Stimulated activated CD4-positive, alpha-beta T cell treated with anti-CD3 and anti-CD28 coated beads, Interleukin-1b, Interleukin-23, amount 100 ng/mL, for 24 hours (primary cell): ENCODE measurements at places on chromosomes 7 and 10.

DNA sequence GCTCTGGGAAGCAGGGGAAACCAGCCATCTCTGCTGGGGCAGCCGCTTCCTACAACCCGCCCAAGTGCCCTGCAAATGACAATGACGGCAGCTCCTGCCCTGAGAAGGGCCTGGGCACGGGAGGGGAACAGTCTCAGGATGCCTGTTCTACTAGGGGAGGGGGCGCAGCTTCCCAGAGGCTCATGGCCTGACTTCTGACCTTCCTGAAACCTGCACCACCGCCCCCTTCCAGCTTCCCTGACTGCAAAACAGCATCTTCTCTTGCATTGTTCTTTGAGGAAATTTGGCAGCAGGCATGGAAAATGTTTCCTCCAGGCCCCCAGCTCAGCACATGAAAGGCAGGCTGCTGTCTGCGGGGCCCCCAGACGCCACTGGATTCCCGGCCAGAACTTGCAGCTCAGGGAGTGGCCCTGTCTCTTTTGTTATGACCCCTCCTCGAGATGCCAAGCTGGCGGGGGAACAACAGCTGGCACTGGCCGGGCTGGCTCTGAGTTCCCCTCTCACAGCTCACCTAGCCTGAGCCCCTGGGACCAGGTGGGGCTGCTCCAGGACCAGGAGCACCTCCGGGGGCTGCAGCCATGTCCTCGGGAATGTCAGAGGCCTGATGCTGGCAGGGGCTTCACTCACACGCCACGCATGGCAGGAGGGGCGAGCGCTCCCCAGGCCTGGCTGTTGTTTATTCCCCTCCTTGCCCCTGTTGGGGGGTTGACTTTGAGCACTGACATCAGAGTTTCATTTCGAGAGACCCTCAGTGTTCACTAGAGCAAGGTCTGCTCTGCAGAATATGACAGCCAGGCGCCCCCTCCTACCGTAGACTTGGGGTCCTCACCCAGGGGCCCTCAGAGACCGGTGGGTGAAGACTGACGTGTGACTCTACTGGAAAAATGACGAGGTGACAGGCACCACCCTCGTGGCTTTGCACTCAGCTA lies 62.7 kb downstream of the CALML3 start:
- DNase-seq, result no peak

- peak; percentile 11 for DNase-seq
Observed at GRCh38 chr10:70132098-70133029, at the start of gene AIFM2. TSS of gene AIFM2 (minus strand) at chr10:70132825. CDS start at chr10:70124084, 8,741 bp downstream.

- DNase-seq, result no peak
Observed at GRCh38 chr10:112989826-112990225, 39.8 kb downstream of the TCF7L2 start.

DNA sequence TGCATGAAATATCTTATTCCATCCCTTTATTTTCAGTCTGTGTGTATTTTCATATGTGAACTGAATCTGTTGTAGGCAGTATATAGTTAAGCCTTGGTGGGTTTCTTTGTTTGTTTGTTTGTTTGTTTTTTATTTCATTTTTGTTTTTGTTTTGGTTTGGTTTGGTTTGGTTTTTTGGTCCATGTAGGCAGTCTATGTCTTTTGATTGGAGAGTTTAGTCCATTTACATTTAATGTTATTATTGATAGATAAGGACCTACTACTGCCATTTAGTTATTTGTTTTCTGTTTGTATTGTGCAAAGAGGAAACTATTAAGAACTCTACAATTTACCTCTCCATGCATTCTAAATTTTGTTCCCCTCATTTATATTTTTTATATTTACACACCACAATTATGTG lies 695.9 kb upstream of the GRM3 start:
- DNase-seq, result no peak

DNA sequence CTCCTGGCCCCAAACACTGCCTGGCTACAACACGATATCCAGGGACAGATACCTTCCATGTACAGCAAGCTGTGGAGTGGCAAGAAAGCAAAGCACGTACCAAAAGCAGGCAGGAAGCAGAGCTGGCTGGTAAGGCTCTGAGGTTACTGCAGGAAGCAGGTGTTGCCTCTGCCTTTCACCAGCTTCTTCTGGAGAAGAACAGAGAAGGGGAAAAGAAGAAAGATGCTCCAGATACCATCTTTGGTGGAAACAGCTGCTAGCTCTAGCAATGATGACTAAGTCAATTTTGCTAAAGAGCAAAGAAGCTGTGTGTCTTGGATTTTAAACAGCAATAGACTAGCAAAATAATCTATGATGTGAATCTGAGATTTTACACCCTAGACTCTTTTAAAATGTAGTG lies 34.9 kb upstream of the PRSS1 start:
- no peak for DNase-seq

- no peak for DNase-seq
Observed at GRCh38 chr7:45244981-45245380, 87.4 kb downstream of the RAMP3 start.

DNA sequence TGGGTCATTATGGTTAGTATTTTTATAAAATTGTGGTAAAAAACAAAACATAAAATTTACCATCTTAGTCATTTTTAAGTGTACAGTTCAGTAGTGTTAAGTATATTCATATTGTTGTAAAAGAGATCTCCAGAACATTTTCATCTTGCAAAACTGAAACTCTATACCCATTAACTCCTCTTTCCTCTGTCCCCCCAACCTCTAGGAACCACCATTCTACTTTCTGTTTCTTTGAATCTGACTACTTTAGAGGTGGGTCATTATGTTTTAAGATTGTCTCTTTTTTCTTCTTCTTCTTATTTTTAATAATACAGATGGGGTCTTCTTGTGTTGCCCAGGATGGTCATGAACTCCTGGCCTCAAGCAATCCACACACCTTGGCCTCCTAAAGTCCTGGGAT lies 84.1 kb downstream of the DOCK4 start:
- DNase-seq, result no peak

- DNase-seq, result no peak
Observed at GRCh38 chr7:27154901-27155815, 1.3 kb downstream of the HOXA7 start.

- DNase-seq, result no peak
Observed at GRCh38 chr10:69316313-69317059, 38.2 kb downstream of the HK1 start.

DNA sequence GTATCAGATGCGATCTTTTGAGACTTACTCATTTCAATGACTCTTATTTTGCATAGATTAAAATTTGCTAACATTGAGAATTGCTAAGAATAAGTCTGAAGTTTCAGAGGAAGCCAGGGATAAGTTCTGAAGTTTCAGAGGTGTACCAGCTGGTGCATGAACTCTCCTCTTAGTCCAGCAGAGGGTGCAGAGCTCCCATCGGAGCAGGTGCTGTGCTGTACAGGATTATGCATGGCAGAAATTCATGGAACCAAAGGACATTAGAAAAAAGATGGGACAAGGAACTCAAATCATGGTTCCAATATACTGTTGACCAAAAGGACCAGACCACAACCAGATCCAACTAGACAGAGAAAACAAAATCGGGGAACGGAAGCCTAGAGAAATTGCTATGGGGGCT lies 41.9 kb downstream of the MGAM2 start:
- DNase-seq, result no peak

- DNase-seq, result no peak
Observed at GRCh38 chr7:5599543-5600200, 176.0 kb upstream of the TNRC18 start.
